ENCODE measurements at places on chromosomes 7 and 10.

DNA sequence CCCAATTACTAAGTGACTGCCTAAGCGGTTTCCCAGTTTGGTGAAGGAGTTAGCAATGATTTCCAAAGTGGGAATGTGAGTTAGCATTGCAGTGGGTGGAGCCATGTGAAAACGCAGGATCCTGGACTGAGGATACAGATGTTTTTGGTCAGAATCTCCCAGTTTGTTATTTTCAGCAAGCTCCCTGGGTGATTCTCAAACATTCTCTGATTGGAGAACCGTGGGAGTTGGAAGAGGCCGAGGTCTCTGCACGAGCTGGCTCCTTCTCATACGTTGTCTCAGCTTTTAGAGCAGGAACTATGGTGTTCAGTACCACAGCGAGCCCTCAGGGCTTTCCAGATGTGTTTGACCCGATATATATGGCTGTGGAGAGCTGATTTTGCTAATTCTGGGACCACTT lies 396.5 kb upstream of the NPVF start:
- DNase-seq, result no peak

DNA sequence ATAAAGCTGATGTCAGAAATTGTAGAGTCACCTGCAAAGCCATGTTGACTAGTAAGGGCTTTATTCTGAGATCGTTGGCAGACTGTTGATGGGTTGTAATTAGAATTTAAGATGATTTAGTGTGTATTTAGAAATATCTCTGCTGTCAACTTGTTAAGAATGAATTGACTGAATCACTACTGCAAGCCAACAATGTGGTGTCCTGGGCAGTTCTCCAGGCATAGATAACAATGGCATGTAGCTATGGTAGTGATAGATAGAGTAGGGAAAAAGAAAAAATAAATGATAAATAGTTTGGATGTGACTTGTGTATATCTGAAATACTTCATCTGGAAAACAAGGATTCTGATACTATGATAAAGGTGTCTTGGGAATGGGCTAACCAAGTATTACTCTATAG lies 640.2 kb downstream of the ARL4A start:
- no peak for DNase-seq

DNA sequence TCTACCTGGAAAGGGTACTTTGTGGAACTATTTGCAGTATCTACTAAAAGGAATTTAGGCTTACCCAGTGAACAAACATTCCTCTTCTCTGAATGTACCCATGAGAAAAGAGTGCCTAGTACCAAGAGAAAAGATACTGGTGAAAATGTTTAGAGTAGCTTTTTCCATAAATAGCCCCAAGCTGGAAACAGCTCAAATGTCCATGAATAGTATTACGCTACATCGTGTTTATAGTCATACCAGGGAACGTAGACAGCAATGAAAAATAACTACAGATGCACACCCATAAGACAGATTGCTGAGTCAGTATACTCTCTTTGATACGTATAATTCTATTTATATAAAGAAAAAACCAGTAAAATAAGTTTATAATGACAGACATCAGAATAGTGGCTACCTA lies 285.9 kb downstream of the KLF6 start:
- DNase-seq, result no peak

GRCh38 chr7:131012477-131013031 lies 278.5 kb upstream of the KLF14 start:
- DNase-seq, result no peak

DNA sequence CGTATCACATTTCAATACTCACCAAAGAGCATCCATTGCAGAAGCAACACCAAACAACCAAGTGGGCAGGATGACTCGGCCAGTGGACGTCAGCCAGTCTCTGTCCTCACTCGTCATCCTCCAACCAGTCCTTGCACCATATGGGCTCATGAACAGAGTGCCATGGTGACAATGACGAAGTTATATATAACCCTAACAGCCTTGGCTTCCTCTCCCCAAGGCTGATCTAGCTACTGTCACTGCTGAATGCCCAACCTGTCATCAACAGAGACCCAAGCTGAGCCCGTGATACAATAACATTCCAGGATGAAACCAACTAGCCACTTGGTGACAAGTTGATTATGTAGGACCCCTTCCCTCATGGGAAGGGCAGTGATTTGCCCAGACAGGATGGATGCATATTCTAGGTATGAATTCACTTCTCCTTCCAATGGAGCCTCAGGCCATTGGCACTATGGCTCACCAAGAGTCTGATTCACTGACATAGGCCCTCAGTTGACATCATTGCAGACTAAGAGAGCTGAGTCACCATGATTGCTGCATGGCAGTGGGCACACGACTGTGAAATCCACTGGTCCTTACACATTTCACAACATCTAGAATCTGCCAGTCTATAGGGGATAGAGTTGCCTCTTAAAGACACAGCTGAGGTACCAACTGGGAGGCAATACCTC lies 26.3 kb upstream of the PPIF start:
- DNase-seq, result peak; percentile 99

DNA sequence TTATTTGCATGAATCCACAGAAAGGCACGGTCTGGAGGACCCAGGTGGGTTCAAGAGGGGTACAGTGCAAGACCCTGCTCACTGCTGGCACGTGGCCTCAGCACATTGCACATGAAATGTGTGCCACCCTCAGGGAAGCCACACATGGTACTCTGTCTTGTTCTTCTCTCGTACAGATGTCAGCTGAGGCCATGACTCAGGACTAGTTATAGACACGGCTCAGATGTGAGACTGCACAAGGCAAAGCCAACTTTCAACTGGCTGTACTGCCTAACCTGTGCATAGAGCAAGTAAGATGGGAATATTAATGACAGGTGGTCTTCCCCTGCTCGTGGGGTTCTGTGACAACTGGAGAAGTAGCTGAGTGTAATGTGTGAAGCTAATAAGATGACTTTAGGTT lies 249.4 kb upstream of the CTBP2 start:
- no peak for DNase-seq

- DNase-seq, result peak; percentile 38
Observed at GRCh38 chr10:79081353-79082034, 12.7 kb downstream of the ZMIZ1 start.

DNA sequence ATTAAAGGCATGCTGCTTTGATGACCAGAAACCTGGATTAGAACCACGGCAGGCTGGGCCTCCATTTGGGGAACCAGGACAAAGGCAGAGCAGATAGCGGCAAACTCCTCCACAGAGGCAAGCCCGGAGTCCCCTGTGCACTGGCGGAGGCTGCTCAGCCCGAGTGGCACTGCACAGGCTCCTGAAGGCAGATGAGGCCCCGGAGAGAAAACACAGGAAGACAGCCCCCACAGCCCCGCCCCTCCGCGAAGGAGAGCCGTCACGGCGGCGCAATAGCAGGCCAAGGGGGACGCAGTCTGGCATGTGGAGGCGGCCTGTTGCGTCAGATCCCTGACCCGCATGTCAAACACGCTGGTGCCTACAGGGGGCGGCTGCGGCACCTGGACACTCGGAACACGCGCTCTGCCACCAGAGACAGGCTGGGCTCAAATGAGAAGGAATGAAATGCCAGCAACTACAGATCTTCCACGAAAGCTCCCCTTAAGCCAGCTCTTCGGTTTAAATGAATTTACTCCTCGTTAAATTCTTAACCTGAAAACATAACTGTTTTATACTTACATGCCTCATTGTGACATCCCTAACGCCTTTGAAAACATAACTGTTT lies 128.5 kb downstream of the MAD1L1 start:
- peak; percentile 78 for DNase-seq

GRCh38 chr7:47526466-47526865 lies 55.4 kb downstream of the TNS3 start:
- no peak for DNase-seq

GRCh38 chr7:130823060-130823459 lies 89.1 kb upstream of the KLF14 start:
- DNase-seq, result no peak

GRCh38 chr10:73060738-73061635 lies 35.7 kb downstream of the P4HA1 start:
- peak; percentile 15 for DNase-seq

- DNase-seq, result no peak
Observed at GRCh38 chr10:116429288-116429977, 1.8 kb downstream of the PNLIPRP3 start.

GRCh38 chr10:132065491-132066105 lies at the start of gene JAKMIP3:
TSS of gene JAKMIP3 (plus strand) at chr10:132065946. CDS start at chr10:132104809, 38,863 bp downstream.
- no peak for DNase-seq

- DNase-seq, result no peak
Observed at GRCh38 chr10:114279901-114280644, 41.0 kb downstream of the VWA2 start.

- peak; percentile 85 for DNase-seq
Observed at GRCh38 chr10:29734962-29735627, 100.3 kb upstream of the SVIL start.

DNA sequence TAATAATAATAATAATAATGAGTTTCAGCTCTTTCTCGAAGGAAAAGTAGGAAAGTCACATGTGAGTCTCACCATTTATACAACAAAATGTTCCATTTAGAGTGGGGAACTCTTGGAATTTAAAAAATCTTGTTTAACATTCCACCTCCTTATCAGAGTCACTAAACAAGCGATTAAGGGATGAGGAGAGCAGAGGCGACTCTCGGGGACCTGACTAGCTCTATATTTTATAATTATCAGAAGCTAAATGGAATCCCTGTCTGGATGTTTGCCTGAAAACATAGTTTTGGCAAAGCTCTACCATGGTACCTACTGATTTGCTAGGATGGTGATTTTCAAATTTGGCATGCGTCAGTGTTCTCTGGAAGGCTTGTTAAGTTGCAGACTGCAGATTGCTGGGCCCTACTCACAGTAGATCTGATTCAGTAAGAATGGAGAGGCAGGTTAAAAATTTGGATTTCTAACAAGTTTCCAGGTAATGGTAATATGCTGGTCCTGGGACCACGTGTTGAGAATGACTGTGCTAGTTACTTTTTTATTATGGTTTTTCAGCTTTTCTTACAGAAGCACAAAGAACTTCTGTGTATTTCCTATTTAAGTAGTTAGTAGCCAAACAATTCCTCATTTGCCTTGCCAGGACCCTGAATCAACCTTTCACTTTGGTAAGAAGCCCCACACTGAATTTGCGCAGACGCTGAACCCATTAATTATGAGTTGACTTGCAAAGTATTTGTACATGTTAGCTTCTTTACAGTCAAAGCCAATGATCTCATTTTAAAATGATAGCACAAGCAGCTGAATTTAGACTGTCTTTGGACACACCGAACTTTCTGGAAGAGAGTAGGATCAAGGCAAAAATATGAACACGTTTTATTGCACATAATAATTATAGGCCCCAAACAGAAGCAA lies 39.5 kb downstream of the CPED1 start:
- DNase-seq, result no peak

DNA sequence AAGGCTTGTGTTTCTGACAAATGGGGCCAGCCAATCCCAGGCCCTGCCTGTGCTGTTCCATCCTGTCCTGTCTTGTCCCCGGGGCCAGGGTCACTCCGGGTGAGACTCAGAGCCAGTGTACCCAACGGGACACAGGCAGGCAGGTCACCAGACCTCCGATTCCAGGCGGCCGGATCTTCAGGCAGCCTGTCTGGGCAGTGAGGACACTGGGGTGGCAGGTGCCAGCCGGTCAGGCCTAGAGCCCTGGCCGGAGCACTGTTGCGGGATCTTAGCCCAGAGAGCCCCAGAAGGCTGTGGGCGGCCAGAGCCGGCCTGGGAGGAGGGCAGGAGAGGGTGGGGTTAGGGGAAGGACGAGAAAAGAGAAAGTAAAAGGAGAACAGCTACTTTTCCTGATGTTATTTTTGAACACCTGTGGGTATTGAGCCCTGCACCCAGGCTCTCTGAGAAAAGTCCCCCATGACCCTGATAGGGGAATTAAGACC lies 134.3 kb upstream of the TNRC18 start:
- peak; percentile 77 for DNase-seq

DNA sequence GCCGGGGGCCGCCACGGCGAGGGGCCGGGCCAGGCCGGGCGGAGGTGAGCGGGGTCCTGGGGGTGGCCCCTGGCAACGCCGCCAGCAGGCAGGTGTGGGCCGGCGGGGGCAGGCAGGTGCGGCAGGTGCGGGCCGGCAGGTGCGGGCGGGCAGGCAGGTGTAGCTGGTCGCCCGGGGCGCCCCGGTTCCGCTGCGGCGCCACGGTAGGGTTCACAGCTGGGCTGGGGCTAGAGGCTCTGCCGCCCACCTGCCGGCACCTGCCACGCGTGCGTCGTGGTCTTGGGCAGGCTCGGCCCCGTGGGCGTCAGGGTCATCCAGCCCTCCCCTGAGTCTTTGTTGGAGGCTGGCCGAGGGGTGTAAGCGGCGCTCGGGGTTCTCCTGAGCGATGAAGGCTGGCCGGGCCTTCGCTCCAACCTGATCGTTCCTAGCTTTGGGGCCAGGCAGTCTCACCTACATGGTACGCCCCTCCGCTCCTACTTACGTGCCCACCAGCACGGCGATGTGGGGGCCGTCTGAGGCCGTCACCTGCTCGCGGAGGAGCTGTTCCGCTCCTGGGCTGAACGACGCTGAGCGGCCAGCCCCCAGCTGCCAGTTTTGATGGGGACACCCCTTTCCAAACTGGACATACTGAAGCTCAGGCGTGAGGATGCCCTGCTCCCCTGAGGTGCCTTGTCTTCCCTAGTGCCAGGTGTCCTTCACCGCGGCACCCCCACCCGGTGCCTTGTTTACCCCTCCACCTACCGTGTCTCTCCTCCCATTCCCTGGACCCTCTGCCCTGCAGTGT lies 493 bp downstream of the ZMIZ2 start:
- DNase-seq, result no peak

GRCh38 chr10:108852211-108852610 lies 1071.1 kb downstream of the XPNPEP1 start:
- no peak for DNase-seq
